ENCODE measurements at places on chromosomes 6 and 20.

DNA sequence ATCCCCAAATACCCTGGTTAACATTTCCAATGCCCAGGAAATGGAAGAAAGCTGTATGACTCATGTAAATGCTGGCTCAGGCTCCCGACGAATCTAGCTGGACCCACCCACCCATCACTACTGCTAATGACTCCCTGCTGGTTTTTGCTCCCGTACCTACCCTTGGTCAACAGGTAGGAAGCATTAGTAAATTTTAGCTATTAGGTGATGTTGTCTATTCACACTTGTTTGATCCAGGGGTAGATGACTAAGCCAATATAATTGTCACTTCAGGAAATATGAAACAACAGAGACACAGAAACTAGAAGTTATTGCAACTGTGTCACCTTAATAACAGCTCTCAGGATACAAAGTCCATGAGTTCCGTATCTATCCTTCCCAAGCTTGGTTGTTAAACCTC is 94.4 kb upstream of the BEND6 start:
- no peak for DNase-seq

DNA sequence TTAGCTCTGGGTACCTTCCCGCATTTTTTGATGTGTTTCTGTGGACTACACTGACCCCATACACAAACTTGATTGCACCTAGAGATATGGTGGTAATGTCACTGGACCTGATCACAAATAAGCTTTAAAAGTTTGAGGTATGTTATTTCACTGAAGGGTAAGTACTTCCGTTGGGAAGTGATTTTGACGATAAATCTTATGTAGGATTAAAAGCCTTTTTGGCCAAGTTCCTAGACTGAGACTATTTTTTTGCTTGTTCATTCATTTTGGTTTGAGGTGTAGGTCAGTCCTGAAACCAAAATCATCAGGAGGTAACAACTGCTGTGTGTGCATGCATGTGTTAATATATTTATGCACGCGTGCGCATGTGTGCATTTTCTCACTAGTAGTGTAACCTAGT is 336.3 kb downstream of the TFAP2A start:
- DNase-seq: no peak

DNA sequence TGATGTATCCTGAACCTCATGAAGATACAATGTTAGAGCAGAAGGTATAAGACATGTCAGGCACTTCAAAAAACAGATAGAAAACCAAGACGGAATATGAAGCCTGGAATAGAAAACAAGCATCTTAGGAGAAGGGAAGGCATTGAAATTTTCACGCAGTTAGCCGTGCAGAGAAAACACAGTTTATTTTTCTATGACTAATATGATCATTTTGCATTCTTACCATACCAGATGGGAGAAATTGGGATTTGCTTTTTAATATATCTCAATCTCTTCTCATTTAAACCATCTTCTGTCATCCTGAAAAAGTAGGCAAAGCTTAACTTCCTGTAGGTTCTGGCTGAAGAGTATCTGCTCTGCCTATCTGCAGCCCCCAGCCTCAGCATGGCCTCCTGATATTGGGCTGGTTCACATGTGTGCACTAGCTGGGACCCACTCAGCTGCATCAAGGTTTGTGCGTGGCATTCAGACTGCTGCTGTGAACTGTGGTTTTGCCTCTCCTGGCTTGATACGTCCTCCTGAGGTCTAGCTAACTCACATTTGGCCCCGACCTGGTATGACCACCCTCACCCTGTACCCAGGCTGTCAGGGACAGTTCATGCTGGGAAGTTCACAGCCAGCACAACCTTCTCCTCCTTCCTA is 392.5 kb upstream of the SASH1 start:
- no peak for DNase-seq

GRCh38 chr6:72322771-72323170 is 299.1 kb upstream of the KCNQ5 start:
- no peak for DNase-seq

- no peak for DNase-seq
Observed at GRCh38 chr20:10497791-10498190, 62.7 kb downstream of the SLX4IP start.

- DNase-seq: no peak
Observed at GRCh38 chr6:4636881-4637224, 139.4 kb upstream of the CDYL start.

DNA sequence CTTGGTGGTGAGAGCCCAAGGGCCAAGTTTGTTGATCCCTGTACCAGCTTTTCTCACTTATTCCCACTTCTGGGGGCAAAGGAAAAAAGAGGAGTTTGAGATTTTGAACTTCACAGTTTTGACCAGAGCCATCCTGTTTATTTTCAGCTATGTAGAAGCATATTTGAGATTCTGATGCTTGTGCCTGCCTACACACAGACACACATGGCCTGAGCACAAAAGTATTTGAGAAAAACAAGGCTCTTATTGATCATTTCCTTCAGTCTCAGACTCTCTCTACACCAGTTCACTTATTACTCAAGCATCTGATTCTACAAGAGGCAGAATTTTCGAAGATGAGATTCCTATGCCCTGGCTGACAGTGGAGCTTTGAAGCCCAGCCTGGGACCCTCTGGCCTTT is 100.7 kb downstream of the TCP11 start:
- no peak for DNase-seq

- no peak for DNase-seq
Observed at GRCh38 chr6:149129371-149130077, 188.0 kb upstream of the TAB2 start.

All from stimulated activated CD8-positive, alpha-beta memory T cell treated with anti-CD3 and anti-CD28 coated beads, Interleukin-4, amount 100 ng/mL, for 1 hour (primary cell).